Upper lobe of right lung (tissue), 1 donor: ENCODE measurements at places on chromosomes 7 and 10. TPM values are rescaled to one million over a fixed set of nuclear protein-coding genes. Genes with fewer than 3 reads are reported as not detected.
A peak's percentile ranks its signal among the peaks of the same experiment; 100 is the strongest.

DNA sequence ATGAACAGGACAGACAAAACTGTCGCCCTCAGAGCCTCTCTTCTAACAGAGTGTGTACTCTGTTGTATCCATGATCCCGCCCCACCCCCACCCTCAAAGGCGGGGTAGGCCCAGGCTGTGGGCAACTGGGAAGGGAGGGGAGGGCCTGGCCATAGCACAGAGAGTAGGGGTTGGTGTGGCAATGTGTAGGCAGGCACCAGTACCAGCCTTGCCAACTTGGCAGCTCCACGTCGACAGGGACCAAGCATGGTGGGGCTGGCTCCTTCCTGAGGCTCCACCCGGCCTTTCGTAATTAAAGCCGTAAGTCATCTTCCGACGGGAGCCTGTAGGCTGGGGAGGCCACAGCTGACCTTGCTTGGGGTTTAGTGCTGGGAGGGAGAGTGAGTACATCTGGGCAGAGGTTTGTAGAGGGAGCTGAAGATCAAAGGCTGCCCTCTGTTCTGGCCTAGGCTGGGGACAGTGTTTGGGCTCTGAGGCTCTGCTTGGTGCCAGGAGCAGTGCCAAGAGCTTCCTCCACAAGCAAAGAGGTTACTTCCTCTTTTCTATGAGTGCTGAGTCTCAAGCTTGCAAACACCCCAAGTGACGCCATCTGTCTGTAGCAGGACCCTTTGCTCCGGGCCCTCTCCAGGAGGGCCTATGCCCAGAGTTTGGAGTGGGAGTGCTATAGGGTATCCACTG, 121.6 kb downstream of the C10orf105 start:
- no peaks in the 10 kb centered on the region for H3K27me3 ChIP-seq
- peak; percentile 72 for DNase-seq
- H3K4me3 ChIP-seq, result no peak overlapping the region
- peak overlapping the region; percentile 87 for H3K27ac ChIP-seq

DNA sequence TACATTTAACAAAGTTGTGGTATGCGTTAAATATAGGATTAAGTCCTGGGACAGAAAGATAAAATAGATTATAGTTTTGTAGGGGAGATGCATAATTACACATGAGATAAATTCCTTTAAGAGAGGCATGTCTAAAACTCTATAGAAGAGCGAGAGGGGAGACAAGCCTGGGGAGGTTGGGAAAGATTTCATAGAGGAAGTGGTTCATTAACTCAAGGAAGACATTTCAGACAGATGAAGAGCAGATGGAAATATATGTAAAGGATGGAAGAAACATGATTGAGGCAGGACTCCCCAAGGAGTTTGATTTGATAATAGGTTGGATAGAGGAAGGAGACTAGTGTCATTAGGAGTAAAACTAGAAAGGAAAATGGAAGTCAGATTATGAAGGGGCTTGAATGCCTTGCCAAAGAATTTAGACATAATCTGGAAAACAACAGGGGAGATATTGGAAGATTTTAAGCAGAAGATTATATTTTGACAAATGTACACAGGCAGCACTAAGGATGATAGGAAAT, 96.1 kb downstream of the PHTF2 start:
- no peak for DNase-seq
- H3K36me3 ChIP-seq, result no peaks in the 10 kb centered on the region
- no peak overlapping the region for H3K27ac ChIP-seq
- no peaks in the 10 kb centered on the region for H3K27me3 ChIP-seq
- H3K4me1 ChIP-seq, result no peaks in the 10 kb centered on the region

DNA sequence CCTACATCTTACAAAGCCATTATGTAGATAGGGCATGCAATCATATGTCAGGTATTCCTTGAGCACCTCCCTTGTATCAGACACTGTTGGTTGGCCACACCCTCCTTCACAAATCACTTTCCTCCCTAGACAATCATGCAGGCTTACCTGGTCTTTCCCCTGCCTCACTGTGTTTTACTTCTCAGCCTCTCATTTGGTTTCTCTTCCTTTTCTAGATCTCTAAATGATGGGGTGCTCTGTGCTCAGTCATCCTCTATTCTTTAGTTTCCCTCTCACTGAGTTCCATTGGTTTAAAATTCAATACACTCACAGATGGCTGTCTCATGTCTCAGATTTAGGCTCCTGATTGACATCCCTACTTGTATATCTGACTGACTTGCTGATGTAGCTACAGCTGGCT, 31.4 kb downstream of the ANK3 start:
- no peaks in the 10 kb centered on the region for H3K4me1 ChIP-seq
- no peak overlapping the region for H3K4me3 ChIP-seq
- no peaks in the 10 kb centered on the region for H3K27me3 ChIP-seq
- no peak for DNase-seq
- no peaks in the 10 kb centered on the region for H3K36me3 ChIP-seq

GRCh38 chr7:28280516-28280915, 99.9 kb upstream of the JAZF1 start:
- no peak overlapping the region for H3K4me3 ChIP-seq
- no peak overlapping the region for H3K27ac ChIP-seq
- H3K4me1 ChIP-seq, result no peaks in the 10 kb centered on the region
- no peaks in the 10 kb centered on the region for H3K27me3 ChIP-seq
- DNase-seq, result no peak
- H3K36me3 ChIP-seq, result no peaks in the 10 kb centered on the region

DNA sequence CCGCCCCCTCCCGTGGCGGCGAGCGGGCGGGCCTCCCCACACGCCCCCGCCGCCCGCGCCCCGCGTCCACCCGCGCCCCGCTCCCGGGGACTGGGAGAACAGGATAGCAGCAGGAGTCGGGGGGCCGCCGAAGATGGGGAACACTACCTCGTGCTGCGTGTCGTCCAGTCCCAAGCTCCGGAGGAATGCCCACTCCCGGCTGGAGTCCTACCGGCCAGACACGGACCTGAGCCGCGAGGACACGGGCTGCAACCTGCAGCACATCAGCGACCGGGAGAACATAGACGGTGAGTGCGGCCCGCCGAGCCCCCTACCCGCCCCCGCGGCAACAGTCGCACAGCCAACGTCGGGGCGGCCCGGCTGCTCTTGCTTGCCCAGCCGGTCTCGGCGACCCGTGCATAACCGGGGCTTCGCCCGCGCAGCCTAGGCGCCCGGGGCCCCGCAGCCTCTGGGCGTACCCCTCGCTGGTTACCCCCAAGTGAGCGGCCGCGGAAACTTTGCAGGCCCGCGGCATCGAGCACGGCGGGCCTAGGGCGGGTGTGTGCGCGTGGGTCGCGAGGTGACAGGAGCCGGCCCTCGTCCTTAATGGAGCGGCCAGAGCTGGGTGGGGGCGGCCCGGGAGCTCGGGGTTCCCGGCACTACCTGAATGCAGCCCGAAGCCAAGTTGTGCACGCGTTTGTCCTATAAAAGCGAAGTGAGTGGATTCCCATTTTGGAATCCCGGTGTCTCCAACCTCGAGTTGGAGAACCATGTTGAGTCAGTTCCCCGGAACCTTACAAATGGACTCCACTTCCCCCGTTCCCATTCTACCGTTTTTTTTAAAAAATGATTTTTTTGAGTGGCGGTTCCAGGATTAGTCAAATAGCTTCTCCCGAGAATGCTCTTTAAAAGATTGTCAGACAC, 863 bp downstream of the CCNY start:
- peak; percentile 75 for DNase-seq
- peak overlapping the region; percentile 80 for H3K4me3 ChIP-seq
- peak overlapping the region; percentile 75 for H3K27ac ChIP-seq

DNA sequence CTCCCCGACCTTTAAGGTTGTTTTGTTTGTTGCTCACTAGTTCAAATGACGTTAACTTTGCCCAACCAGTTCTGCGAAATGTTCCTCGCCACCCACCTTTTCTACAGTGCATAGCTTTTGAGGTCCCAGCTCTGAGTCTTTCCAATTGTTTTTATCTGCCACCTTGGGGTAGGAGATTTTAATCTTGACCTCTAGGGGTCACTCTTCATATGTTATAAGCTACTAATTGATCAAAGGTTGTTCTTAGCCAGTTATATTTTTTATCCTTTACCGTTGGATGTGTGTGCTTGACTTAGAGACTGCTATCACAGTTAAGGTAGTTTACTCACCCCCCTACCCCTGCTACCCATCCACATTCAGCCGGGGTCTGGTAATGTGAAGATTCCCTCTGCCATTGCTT, 372.4 kb downstream of the SUGCT start:
- H3K27me3 ChIP-seq, result no peaks in the 10 kb centered on the region
- H3K4me1 ChIP-seq, result no peaks in the 10 kb centered on the region
- H3K4me3 ChIP-seq, result no peak overlapping the region
- no peak overlapping the region for H3K27ac ChIP-seq
- DNase-seq, result no peak

GRCh38 chr7:107206136-107206535, 37.3 kb downstream of the HBP1 start:
- H3K36me3 ChIP-seq, result peaks cover 67% of the 10 kb centered on the region
- no peak overlapping the region for H3K27ac ChIP-seq
- H3K4me1 ChIP-seq, result peaks cover 4% of the 10 kb centered on the region
- no peak overlapping the region for H3K4me3 ChIP-seq

GRCh38 chr10:121926157-121926556, 1.7 kb downstream of the ATE1 start:
- DNase-seq, result no peak
- H3K4me1 ChIP-seq, result peaks cover 20% of the 10 kb centered on the region
- peaks cover 20% of the 10 kb centered on the region for H3K36me3 ChIP-seq
- H3K27me3 ChIP-seq, result no peaks in the 10 kb centered on the region

- peak overlapping the region; percentile 76 for H3K4me3 ChIP-seq
- no peaks in the 10 kb centered on the region for H3K36me3 ChIP-seq
- no peak for DNase-seq
These were observed 1.9 kb downstream of the MAGI2 start for GRCh38 chr7:79451580-79451979.

- no peaks in the 10 kb centered on the region for H3K36me3 ChIP-seq
- no peaks in the 10 kb centered on the region for H3K27me3 ChIP-seq
- no peak overlapping the region for H3K4me3 ChIP-seq
- no peaks in the 10 kb centered on the region for H3K4me1 ChIP-seq
These were observed 256.7 kb downstream of the AGMO start for GRCh38 chr7:15305002-15305600.

DNA sequence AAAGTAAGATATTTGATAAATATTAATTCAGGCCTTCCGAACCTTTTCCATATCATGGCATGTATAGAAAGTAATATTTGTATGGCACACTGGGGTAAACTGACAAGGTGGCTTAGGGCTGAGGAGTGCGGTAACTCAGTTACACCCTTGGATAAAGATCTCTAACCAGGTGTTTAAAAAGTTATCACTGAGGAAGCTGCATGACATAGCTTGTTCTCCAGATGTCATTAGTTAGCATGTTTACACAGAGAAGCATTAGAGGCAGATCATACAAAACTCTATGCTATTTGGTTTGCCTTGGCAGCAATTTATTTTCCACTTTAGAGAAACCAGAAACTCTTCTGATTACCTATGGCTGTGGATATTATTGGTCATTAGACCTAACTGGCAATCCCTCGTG, 118.2 kb downstream of the ST7 start:
- H3K36me3 ChIP-seq, result no peaks in the 10 kb centered on the region
- no peak overlapping the region for H3K4me3 ChIP-seq
- DNase-seq, result no peak
- H3K27me3 ChIP-seq, result no peaks in the 10 kb centered on the region
- H3K4me1 ChIP-seq, result peaks cover 25% of the 10 kb centered on the region
- no peak overlapping the region for H3K27ac ChIP-seq

GRCh38 chr10:32687546-32687945, 241.6 kb downstream of the CCDC7 start:
- H3K27me3 ChIP-seq, result no peaks in the 10 kb centered on the region
- DNase-seq, result no peak
- H3K4me3 ChIP-seq, result no peak overlapping the region
- no peak overlapping the region for H3K27ac ChIP-seq
- no peaks in the 10 kb centered on the region for H3K36me3 ChIP-seq

GRCh38 chr7:109984729-109985128, 1106.2 kb upstream of the LRRN3 start:
- no peaks in the 10 kb centered on the region for H3K36me3 ChIP-seq
- no peak for DNase-seq
- no peaks in the 10 kb centered on the region for H3K27me3 ChIP-seq
- H3K4me1 ChIP-seq, result no peaks in the 10 kb centered on the region
- H3K4me3 ChIP-seq, result no peak overlapping the region
- no peak overlapping the region for H3K27ac ChIP-seq

GRCh38 chr10:53572799-53573198, 800.2 kb upstream of the MBL2 start:
- DNase-seq, result no peak
- H3K27me3 ChIP-seq, result no peaks in the 10 kb centered on the region
- H3K4me3 ChIP-seq, result no peak overlapping the region
- H3K27ac ChIP-seq, result no peak overlapping the region
- H3K36me3 ChIP-seq, result no peaks in the 10 kb centered on the region

DNA sequence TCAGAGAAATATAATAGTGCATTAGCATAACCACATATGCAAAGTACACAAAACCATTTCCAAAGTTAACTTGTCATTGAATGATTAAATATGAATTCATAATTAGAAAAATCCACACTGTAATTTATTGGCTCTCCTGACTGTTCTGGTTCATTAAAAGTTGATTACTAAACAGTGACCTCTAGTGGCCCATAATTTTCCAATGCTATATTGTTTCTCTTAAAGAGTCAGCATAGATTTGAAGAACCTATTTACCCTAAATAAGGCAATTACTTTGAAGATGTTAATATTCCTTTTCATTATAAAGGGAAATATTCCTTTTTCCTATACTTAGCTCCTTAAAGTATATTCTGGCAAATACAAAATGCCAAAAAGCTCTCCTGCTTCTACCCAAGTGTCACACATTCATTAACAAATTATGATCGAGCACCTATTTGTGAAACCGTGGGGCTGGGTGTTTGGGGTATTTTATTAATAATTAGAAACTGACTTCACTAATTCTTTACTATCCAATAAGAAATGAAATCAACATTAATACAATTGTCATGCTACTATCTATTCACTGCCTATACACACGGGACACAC, 86.2 kb downstream of the HIBADH start:
- no peaks in the 10 kb centered on the region for H3K4me1 ChIP-seq
- no peak for DNase-seq
- H3K27me3 ChIP-seq, result no peaks in the 10 kb centered on the region
- H3K27ac ChIP-seq, result no peak overlapping the region

- H3K4me3 ChIP-seq, result no peak overlapping the region
- DNase-seq, result no peak
- no peaks in the 10 kb centered on the region for H3K4me1 ChIP-seq
- H3K27ac ChIP-seq, result no peak overlapping the region
- no peaks in the 10 kb centered on the region for H3K27me3 ChIP-seq
These were observed 447.4 kb downstream of the SH2D4B start for GRCh38 chr10:80985102-80985501.

GRCh38 chr7:139034855-139035585, 822 bp downstream of the ZC3HAV1L start:
- no peaks in the 10 kb centered on the region for H3K27me3 ChIP-seq
- no peak for DNase-seq
- peak overlapping the region; percentile 79 for H3K4me3 ChIP-seq
- no peaks in the 10 kb centered on the region for H3K36me3 ChIP-seq
- H3K27ac ChIP-seq, result peak overlapping the region; percentile 58
- H3K4me1 ChIP-seq, result no peaks in the 10 kb centered on the region

The PRR15 gene
- 2.1 TPM for total RNA-seq

The ARHGEF35 gene
- total RNA-seq, result 11.5 TPM

The UCMA gene
- total RNA-seq, result not detected

The LGI1 gene
- not detected for total RNA-seq

The MMRN2 gene
- 86.3 TPM for total RNA-seq

The AKR1C3 gene
- 63.6 TPM for total RNA-seq
